ENCODE measurements at places on chromosomes 13 and 19.

GRCh38 chr19:10911579-10912363 lies 16.7 kb downstream of the YIPF2 start:
- DNase-seq = no peak

DNA sequence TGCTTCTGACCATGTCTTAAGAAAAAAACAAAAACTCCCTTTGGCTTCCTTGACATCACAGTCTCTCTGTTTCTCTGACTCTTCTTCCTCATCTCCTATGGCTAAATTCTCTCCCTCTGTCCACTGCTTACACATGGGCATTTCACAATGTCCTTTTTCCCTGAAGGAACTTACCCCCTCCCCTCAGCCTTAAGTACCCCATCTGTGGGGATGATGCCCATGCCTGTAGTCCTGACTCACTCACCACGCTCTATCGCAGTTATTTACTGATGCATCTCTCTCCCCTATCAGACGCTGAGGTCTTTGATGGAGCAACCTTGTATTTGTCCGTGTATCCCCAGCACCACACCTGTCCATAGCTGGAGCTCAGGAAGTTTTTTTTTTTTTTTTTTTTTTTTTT lies 32.4 kb downstream of the ACTN4 start:
- DNase-seq = no peak

- no peak for DNase-seq
These were observed 21.5 kb downstream of the EPN1 start for GRCh38 chr19:55696301-55697068.

DNA sequence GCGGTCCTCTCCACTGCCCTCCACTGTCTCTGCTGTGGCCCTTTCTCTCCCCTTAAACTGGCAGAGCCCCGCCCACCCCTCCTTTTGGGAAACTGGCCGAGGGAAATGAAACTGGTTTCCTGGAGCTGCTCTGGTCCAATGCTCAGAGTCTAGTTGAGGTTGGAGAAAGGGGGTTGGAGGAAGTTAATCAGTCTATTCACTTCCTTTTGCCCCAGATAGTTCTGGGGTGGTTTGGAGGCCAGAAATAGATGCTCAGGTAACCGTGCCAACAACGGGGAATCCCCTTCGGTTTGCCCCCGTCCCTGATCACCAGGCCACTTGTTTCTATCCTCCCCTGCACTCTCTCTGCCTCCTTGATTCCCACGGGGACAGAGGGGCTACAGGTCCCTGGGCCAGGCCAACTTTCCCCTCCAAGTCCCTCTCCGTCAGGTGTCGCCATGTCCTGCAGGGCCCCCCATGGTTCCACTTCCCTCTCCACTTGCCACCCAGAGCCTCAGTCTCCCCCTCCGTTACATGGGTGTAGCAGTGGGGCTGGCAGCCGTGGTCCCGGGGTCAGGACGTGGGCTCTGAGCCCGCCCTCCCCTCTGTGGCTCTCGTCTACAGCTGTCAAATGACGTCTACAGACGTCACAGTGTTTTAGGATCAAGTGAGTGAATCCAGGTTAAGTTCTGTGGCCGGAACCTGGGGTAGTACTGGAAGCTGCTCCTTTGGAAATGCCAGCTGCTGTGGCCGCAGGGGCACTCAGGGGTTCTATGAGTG lies at the start of gene IL4I1:
IL4I1 (minus strand) TSS at position 25 of the 759 bp plus-strand sequence. CDS start 727 bp downstream, outside the sequence.
- no peak for DNase-seq

GRCh38 chr13:32254416-32254815 lies 60.7 kb downstream of the ZAR1L start:
- no peak for DNase-seq

DNA sequence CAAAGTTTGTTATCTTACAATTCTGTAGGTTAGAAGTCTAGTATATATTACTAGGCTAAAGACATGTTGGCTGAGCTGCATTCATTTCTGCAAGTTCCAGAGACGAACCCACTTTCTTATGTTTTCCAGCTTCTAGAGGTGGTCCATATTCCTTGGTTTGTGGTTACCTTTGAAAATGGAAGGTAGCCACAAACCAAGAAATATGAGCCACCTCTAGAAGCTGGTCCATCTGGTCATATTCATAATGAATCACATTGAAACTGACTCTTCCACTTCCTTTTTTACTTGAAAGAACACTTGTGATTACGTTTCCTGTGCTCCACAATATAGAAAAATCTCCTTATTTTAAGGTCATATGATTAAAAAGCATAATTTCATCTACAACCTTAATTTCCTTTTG lies 943.0 kb upstream of the PCDH9 start:
- DNase-seq = no peak

DNA sequence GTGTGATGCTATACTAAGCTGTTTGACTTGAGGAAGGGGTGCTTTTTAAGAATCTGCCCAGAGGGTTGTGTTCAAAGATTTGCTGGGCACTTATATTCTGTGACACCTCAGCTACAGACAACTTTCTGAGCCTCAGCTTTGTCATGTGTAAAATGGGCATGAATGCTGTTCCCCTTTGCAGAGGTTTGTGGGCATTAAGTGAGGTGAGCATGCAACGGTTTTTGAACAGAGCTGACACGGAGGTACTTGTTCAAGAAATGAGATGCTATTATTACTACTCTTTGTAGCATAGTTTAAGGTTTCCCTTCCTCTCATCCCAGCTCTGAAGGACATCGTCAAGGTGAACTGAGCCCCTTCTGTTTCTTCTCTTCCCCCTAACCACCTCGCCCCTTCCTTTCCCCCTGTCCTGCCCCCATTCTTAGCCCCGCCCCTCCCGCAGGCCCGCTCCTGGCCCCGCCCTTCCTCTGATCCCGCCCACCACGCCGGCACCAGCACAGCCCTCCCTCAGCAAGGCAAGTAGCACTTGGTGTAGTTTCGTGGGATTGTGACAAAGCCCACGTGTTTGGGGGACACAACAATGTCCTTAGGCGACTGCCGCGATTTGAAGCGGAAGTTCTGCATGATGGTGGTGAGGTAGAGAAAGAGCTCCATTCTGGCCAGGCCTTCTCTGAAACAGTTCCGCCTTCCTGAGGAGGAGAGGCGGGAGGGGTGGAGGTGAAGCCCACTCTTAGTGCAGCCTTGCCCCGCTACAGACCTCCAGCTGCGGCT lies 26.1 kb upstream of the CYP2A7 start:
- no peak for DNase-seq

- no peak for DNase-seq
These were observed 21.3 kb upstream of the EPHX3 start for GRCh38 chr19:15253513-15253912.

- DNase-seq = no peak
These were observed 653 bp downstream of the MVB12A start for GRCh38 chr19:17420475-17420924.

DNA sequence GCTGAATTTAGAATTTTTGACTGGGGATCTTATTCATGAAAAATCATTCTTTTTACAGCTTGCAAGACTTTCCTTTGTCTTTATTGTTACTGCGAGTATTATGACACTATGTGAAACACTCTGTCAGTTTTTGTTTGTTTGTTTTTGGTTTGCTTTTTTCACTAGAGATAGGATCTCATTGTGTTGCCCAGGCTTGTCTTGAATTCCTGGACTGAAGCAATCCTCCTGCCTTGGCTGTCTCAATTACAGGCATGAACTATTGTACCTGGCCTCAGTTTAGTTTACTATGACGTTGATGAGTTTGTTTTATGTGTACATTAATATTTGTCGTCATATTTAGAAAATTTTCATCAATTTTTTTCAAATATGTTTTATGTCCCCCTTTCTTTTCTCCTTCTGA lies 1030.0 kb upstream of the PRR20A start:
- DNase-seq = no peak

- no peak for DNase-seq
These were observed 187.3 kb upstream of the UBL3 start for GRCh38 chr13:30037766-30038165.

DNA sequence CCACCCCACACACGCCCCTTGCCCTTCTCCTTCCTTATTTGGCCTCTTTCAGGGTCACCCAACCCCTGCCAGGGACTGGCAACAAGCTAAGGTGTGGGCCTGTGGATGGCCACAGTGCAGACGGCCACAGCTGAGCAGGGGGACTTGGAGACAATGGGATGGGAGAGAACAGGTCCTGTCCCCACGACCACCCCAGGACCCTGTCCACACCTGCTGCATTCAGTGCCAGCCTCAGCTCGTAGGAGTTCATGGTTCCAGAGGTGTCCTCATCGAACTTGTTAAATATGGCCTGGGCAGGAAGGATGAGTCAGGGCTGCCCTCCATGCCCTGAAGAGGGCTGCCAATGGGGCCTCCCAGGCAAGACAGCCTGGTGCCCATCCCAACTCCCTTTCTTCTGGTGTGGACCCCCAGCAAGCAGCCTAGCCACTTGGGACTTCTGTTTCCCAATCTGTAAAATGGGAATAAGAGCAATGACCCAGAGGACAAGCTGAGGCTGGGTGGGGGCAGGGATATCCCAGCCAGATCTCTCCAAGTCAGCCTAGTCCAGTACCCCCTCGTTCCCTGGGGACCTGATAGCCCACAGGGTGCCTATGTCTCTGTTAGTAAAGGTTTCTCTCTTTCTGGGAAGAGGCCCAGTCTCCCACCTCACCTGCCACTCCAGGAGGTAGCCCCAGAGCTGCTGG lies 10.6 kb downstream of the CAPN12 start:
- DNase-seq = no peak

DNA sequence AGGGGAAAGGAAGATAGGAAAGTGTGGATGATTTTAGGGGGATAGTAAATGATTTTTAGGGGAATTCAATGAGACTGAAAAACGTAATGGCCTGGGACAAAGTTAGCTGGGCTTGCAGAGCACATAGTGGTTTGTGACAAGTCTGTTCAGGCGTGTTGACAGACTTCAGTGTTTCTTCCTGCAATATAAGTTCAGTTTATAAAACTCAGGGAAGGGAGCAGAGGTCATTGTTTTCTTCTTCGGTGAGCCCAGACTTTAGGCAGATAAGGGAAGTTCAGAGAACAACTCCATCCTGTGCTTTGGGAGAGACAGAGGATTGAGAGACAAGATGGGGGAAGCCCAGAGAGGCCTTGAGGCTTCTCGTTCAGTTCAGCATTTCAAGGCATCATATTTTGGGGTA lies 45.2 kb upstream of the SLC7A1 start:
- no peak for DNase-seq

DNA sequence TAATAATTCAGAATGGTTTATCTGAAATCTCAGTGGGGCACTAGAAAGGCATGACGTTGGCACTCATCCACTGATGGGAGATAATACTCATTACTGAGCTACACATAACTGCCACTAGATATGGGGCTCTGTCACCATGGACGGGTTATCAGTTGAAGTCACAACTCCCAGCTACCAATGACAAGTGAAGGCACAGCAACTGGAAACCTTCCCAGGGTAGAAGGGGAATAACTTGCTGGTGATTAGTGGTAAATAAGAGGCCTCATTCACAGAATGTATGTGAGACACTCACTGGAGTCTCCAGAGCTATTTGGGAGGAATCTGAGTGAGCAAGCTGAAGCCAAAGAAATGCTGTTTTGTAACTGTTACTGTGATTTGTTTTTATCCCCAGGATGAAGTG lies 249.6 kb downstream of the ENOX1 start:
- DNase-seq = no peak

DNA sequence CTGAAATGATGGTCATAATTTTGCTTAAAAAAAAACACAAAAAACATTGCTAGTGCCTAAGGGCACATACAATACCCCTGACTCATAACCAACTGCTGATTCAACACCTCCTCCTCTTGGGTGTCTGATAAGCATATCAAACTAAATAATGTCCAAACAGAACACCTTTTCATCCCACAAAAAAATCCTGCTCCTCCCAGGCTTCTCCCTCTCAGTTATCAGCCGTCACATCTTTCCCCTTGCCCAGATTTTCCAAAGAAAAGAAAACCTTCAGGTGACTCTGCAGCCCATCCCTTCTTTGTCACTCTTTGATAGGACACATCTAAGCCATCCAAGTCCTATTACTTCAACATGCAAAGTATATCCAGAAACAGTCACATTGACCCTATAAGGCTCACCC lies 46.9 kb downstream of the ABCC4 start:
- no peak for DNase-seq

DNA sequence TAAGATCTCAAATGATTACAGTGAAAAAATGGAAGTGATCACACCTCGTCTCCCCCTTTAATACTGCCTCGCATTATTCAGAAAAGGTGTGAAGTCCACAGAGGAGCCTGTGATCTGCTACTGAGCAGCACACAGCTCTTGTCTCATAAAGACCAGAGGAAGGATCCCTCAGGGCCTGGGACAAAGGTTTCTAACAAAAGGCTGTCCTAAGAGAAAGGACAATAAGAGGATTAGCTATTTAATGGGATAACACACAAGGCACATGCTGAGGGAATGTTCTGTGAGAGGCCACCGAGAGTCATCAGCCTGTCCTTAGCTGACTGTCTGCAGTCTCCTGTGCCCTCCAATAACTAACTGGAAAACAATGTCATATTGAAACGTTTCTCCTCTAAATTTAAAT lies 26.7 kb downstream of the EBPL start:
- no peak for DNase-seq

GRCh38 chr19:41929536-41930071 lies 1.4 kb upstream of the ERFL start:
- no peak for DNase-seq

- no peak for DNase-seq
These were observed 96.8 kb downstream of the TSHZ3 start for GRCh38 chr19:31252441-31252840.

GRCh38 chr19:12543855-12544254 lies 7.4 kb downstream of the ZNF564 start:
- no peak for DNase-seq

- no peak for DNase-seq
These were observed 10.0 kb downstream of the COL4A2 start for GRCh38 chr13:110317093-110317492.

GRCh38 chr19:3140667-3141038 lies 4.8 kb downstream of the GNA15 start:
- DNase-seq = no peak

DNA sequence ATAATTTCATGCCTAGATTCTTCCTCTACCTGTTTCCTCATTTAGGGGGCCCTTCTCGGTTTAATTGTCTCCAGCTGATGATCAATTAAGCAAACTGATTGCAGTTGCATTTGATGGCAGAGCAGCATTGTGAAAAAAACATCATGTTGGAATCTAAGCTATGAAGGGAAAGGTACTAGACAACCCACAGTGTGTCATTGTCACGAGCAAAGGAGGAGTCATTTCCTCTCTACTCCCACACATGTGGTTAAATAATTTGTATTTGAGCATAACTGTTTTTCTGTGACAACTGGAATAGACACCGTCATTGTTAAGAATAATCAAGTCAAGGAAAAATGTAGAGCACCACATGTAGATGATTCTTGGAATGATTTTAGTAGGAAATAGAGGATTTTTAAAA lies 240.3 kb downstream of the DCT start:
- DNase-seq = no peak

- no peak for DNase-seq
These were observed 1935.9 kb upstream of the PCDH20 start for GRCh38 chr13:63351533-63351932.

Measured in occipital lobe (tissue), 3 donors.